ENCODE measurements at places on chromosomes 5 and 9.

DNA sequence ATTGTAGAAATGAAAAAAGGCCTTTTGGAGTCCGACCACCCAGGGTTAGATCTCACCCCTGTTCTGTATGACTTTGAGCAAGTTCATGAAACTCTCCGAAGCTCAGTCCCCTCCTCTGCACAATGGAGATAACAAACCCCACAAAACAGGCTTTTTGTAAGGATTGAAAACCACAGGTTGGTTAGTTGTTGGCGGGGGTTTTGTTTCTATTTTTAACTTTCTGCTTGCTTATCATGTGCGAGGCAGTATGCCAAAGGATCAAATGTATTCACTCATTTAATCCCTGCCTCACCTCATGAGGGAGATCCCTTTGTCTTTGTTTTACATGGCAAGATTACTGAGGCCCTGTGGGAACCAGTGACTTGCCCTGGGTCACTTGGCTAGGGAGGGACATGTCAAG is 539.1 kb downstream of the CDK5RAP2 start:
- DNase-seq, result no peak

GRCh38 chr9:133842174-133842573 is 104.0 kb upstream of the SARDH start:
- DNase-seq, result peak; percentile 77

GRCh38 chr9:21615446-21615845 is 133.3 kb upstream of the IFNE start:
- DNase-seq, result no peak

DNA sequence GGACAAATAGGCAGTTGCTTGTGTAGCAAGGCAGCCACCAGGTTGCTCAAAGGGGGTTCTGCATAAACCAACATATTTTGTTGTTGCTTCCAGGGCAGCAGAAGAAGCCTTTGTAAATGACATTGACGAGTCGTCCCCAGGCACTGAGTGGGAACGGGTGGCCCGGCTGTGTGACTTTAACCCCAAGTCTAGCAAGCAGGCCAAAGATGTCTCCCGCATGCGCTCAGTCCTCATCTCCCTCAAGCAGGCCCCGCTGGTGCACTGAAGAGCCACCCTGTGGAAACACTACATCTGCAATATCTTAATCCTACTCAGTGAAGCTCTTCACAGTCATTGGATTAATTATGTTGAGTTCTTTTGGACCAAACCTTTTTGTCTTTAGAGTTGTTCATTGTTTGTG is 20.8 kb downstream of the CLTA start:
- no peak for DNase-seq

DNA sequence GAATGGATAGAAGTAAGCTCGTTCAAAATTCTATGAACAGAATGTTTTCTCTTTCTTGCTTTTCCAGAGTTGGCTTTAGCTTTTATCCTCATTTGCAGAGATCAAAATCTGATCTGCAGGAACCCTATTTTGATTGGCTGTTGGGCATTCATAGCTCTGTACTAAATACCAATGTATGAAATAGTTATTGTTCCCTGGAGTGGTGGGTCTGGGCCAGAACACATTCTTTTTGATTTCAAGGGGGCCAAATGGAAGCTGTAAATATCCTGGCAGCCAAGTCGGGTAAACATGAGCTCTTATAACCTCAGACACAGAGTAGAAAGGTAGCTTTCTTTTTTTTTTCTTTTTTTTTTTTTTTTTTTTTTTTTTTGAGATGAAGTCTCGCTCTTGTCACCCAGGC is 241.5 kb downstream of the PDZD2 start:
- no peak for DNase-seq

DNA sequence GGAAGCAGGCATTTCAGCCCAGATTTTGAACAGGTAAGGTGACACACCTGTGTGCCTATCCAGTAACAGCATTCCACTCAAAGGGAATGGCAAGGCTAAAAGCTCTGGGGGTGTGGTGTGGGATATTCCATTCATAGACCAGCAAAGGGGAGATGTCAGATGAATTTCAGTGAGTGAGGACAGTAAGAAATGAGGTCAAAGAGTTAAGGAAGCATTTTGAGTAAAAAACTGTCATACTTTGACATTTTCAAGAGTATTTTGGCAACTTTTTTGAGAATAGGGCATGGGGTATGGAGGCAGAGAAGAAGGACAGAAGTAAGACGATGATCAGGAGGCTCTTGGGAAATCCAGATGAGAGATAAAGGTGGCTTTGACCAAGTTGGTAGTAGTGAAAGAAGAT is 2.2 kb upstream of the ELOVL7 start:
- no peak for DNase-seq

- no peak for DNase-seq
Observed at GRCh38 chr5:180133060-180133459, 61.5 kb upstream of the RNF130 start.

DNA sequence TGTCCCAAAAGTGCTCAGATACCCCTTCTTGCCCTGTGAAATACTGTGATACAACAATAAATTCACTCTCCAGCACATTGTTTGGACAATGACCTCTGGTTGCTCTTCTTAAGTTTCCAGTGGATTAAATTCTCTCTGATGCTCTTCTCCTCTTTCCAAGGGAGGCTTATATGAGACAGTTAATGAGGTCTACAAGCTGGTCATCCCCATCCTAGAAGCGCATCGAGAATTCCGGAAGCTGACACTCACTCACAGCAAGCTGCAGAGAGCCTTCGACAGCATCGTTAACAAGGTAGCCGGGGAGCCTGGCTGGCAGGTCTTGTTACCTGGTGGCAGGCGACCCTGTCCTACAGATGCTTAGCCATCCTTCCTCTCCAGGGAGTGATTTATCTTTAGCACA is 226.5 kb downstream of the DOCK8 start:
- DNase-seq, result no peak

- no peak for DNase-seq
Observed at GRCh38 chr5:16606628-16607027, 10.2 kb downstream of the RETREG1 start.

DNA sequence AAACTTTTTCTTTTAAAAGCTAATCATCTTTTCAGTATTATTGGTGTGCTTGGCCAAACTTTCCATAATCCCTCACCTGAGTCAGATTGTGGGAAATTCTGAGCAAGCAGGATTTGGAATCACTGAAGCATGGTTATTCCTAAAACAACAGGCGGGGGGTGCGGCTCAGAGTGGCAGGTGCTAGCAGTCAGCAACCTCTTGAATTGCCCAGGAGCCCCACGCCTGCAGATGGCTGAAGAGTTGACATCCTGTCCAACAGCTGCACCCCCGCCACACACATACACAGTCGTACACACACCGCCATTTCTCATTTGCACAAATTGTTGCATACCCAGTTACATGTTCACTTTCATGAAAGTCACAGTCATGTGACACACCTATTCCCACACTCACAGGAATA is 96.6 kb downstream of the LHX2 start:
- DNase-seq, result peak; percentile 95

- peak; percentile 76 for DNase-seq
Observed at GRCh38 chr9:89635816-89636215, 31.0 kb downstream of the GADD45G start.

DNA sequence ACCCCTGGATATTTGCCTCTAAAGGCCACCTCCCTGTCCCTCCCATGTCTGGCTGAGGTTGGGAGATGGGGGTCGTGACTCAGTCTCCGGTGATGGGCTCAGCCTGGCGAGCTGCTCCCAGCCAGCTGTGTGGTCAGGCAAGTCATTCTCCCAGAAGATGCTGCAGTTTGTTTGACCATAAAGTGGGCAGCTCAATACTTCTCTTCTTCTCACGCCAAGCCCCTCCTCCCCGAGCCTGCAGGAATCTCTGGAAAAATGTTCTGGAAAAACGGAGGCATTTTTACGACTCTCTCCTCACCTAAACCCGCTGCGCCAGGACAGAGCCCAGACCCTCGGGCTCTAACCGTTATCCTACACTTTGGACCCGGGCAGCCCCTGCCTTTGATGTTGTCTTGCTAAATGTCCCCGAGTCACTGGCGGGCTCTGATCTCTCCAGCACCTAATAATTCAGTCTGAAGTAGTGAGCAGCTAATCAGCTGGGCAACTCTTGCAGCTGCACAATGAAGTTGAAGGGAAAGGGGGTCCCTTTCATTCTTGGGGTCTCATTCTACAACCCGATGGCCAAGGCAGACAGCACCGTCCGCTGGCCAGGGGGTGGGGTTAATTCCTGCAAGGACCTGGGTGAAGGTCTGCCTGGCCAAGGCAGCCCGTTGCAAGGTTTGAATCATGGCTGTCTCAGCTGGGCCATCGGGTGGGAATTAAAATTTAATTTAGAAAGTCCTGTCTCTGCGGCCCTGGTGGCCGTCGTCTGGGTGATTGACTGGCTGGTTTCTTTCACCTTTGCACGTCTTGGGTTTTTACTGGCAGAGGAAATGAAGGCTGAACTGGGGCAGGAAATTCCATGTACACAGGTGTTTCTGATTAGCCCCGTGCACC is 12.3 kb downstream of the DCANP1 start:
- DNase-seq, result no peak

DNA sequence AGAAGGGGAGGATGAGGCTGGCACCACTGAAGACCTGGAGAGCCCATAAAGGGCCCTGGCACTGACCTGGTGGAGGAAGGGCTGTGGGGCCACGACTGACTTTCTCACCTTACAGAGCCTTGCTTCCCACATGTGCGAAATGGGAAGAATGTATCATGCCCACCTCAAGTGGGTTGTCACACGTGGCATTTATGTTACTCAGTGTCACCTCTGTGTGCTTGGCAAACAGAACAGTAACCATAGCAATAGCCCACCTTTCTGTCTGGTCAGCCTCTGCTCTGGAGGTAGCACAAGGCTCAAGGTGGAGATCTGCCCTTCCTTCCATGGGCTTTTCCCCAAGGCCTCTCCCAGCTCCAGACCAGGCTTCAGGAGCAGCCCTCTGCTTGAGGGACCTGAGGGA is 16.7 kb downstream of the TCF7 start:
- DNase-seq, result no peak

DNA sequence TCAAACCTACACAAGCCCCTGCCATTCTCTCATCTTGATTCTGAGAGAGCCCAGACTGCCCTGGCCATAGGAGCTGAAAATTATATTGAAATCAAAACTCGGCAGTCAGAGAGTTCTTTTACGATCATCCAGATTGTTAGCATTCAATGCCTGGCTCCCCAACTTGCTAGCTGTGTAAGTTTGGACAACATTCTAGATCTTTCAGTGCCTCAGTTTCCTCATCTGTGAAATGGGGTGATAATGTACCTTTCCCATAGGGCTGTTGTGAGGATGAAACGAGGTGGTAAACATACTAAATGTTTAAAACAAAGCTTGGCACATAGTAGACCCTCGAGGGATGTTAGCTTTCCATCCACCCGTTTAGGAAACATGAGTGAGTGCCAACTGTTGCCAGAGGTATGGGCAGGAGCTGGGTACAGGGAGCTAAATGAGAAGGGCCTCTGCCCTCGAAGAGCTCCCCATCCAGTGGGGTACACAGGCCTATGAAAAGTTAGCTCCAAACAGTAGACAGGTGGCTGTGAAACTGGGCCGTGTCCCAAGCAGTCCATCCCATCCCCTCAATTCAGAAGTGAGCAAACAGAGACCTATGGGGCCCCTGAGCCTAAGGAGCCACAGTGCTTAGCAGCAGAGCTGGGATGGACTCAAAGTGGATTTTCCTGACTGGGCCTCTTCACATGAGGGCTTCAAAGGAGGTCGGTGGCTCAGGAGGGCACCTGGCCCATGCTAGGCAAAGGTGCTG is 17.3 kb upstream of the IGFBPL1 start:
- no peak for DNase-seq

- DNase-seq, result no peak
Observed at GRCh38 chr9:1222511-1222910, 172.4 kb downstream of the DMRT2 start.

DNA sequence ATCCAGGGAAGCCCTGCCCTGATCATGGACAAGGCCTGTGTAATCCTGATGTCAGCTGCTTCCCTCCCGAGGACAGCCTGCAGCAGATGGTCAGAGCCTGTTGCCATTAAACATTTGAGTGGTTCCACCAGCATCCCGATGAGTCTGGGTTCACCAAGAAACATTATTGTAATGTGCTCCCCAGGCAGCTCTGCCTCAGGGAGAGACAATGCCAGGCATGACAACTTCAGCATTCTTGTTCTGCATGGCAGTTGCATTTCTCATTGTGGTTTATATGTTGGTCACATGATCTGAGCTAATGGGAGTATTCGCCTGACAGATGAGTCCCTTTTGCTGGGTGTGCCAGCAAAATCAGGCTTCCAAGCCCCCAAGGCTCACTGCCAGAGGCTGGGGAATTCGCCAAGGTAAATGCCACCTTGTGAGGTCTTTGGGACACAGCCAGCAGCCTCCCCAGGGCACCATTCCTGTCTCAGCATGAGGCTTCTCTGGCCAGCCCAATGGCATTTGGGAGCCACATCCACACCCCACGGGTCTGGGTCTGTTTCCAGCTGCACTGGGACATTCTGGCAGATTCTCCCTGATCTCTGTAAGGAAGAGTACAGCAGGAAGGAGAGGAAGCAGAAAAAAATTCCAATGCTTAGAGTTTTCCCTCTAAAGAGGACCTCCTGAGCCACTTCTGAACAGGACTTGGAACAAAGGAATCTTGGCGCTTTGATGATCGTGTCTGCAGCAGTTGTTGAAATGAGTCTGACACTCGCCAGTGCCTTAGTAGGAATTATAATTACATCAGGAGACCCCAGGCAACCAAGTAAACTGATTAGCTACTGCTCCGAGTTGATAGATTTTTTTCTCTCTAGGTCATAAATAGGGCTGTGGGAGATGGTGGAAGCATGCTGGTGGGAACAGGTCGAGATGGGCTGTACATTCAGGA is 18.7 kb downstream of the KCNIP1 start:
- DNase-seq, result no peak

GRCh38 chr5:102778478-102778877 is 23.4 kb downstream of the PAM start:
- no peak for DNase-seq

DNA sequence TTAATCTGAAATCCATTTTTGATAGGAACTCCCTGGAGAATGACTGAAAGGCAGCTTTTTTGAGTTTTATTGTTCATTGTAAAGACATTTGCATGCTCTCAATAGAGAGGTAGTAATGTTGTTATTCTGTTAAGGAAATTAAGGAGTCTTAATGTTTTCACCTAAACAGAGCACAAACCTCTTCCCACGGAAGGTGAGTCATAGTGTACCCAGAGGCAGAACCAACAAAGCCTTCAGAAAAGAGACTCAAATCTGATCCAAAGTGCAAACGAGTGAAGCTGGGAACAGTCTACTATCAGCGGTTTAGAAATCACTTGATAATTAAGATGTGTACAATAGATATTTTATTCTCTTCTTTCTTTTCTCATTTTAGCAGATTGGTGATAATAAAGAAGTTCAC is 470.5 kb downstream of the PLK2 start:
- no peak for DNase-seq
